NCI-H1092 treated with DMSO at 0.1 percent for 48 hours (cell line): ENCODE measurements at places on chromosomes 3 and 15.
A peak's percentile ranks its signal among the peaks of the same experiment; 100 is the strongest.

- DNase-seq, result no peak
These were observed 35.4 kb downstream of the RAB7A start for GRCh38 chr3:128761392-128761791.

GRCh38 chr3:34407281-34407680, 608.9 kb downstream of the PDCD6IP start:
- no peak for DNase-seq

GRCh38 chr15:76467136-76467535, 130.6 kb downstream of the ISL2 start:
- DNase-seq, result no peak

GRCh38 chr3:56764904-56765547, 36.7 kb downstream of the ARHGEF3 start:
- DNase-seq, result no peak

DNA sequence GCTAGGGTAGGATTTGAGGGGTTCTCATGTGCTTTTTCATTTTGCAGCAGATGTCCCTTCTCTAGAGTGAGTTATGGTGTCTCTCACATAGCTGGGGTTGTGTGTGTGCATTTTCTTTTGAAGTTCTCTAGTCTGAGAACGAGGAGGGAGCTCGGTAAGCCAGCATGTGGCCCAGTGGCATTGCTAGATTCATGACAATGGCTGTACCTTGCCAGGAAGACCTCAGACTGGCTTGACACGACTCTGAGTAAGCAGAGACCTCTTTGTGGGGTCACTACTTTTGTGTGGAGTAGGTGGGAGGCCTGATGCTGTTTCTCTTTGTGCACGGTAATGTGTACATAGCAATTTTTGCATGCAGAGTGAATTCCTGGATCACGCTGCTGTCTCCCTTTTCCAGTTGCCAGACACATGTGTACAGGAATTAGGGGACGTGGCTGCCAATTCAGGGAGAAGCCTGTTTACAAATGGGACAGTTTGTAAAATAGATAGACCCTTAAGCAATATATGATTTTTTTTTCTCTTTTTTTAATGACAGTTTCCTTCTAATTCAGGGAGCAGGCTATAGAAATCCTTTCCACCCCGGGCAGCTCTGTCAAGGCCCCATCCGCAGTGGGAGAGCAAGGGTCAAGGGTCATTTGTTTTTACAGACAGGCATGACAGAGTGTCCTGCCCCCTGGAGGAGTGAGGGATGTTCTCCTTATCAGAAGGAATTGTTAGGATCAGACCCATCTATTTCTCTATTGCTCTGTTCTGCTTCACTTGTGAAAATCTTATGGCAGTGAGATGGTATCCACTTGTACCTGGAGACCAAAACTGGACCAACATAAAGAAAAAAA, 4.6 kb downstream of the CACNA1D start:
- no peak for DNase-seq

DNA sequence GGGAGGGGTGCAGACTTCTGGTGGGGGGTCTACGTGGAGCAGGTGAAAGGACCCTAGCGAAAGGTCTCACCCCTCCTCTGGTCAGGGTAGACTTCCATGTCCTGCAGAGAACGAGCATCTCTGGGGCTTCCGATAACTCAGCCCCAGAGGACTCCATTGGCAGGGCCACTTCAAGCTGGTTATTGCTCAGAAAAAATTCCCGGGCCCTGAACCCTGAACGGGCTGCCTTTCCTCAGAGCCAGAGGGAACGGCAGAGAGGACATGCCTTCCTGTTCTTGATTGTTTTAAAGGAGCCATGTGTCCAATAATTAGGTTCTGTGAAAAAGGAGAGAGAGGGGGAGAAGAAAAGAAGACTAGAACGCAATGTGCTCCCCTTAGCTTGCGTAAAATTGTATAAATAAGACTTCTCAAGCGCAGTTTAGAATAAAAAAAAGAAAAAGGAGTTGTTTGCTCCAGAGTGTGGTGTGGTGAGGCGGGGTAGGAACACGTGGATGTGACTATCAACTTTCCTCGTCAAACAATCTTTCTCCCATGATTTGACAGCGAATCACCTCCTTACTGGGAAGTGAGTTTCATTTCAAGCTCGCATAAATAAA, 193.4 kb upstream of the UBE2E1 start:
- no peak for DNase-seq

GRCh38 chr3:126798521-126798920, 94.5 kb downstream of the CHCHD6 start:
- no peak for DNase-seq

GRCh38 chr3:74273091-74273490, 341.4 kb downstream of the CNTN3 start:
- no peak for DNase-seq

DNA sequence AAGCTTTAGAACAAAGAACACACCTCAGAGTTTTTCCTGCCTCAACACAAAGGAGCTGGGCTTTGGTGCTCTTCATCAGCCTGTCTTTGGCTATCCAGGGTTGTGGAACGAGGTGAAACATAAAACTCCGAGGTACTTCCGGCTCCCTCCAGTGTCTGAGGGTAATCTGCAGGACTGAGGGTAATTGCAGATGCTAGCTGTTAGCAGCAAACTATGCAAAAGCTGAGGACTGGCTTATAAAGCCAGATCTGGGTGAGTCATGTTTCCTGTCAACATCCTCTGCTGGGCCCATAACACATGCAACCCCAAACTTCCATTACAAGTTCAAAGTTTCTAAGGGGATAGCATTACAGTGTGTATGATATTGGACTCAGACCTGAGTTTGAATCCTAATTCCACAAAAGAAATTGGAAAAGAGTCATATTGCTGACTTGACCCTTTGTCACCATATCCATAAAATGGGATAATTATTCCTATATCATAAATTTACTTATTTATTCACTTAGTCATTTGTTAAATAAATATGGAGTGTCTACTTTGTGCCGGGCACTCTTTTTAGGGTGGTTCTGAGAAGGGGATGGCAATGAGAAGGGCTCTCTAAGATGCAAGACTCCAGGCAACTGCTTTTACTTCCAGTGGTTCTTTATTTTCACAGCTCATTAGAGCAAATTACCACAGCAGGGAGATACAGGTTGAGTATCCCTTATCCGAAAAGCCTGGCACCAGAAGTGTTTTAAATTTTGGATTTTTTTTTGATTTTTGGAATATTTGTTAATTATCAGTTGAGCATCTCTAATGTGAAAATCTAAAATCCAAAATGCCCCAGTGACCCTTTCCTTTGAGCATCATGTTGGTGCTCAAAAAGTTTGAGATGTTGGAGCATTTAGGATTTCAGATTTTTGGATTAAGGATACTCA, 9.5 kb upstream of the TRIM69 start:
- no peak for DNase-seq

GRCh38 chr3:129602309-129602708, 4.2 kb downstream of the PLXND1 start:
- DNase-seq, result no peak

- no peak for DNase-seq
These were observed 12.7 kb upstream of the CRABP1 start for GRCh38 chr15:78327466-78327865.

DNA sequence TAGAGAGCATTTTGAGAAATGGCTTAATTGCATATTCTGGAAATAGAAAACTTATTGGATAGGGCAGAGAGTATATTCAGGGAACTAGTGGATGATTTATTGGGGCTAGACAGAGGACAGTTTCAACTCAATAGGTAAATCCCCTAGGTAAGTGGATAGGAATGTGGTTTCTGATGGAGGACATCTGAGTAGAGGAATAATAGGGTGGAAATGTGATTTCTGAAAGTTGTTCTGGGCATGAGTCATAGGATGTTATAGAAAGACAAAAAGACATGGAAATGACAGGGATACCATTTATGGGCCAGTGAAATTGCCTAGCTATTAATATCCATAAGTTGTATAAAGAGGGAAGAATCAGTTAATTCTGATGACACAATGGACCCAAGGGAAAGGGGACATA, 563.3 kb upstream of the GOLIM4 start:
- DNase-seq, result no peak

DNA sequence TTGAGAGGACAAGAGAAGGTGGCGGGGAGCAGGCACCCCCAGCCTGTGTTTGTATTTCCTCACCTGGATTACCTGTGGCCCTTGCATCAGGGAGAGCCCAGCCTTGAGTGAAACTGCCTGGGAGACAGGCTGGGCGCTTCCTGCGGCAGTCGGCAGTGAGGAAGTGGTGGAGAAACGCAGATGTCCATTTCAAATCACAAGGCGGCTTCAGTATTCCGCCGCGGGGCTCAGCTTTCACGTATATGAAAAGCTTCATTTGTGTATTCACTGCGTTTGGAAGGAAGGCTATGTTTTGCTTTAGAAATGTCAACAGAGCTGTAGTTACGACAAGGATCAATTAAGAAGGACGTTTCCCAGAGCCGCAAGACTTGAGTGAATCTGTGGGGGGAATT, 167.4 kb upstream of the CTDSPL start:
- DNase-seq, result peak; percentile 6

DNA sequence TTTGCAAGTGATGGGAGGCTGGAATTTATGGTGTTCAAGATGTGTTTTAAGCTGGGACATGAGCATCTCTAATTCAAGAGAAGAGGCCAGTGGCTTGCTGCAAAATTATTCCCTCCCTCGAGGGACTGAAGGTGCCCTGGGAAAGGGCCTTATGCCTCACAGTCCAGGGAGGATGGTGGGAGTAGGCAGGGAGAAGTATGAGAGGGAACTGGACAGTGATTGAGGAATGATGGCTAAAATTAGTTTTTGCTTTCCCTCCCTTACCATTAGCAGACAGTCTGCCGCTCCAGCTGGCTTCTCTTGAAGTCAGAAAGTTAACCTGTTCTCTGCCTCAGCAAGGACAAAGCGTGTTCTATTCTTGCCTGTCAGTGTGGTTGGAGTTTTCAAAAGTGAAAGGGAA, 139.8 kb upstream of the SEMA6D start:
- no peak for DNase-seq

DNA sequence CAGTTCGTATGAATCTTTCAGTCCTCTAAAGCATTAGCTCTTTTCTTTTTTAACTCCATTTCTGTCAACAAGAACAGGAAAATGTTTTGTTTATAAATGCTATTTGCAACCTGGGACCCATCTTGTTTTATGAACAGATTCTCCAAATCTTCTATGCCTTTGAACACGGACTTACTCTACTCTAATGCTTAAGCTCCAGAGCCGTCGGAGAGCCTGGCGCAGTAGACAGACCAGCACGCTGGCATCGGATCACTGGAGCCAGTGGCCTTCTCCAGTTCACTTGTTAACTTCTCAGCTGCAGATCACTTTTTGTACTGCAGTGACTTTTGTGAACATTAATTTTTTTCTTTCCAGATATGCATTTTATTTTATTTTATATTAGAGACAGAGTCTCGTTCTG, 122.8 kb downstream of the GHSR start:
- DNase-seq, result no peak

DNA sequence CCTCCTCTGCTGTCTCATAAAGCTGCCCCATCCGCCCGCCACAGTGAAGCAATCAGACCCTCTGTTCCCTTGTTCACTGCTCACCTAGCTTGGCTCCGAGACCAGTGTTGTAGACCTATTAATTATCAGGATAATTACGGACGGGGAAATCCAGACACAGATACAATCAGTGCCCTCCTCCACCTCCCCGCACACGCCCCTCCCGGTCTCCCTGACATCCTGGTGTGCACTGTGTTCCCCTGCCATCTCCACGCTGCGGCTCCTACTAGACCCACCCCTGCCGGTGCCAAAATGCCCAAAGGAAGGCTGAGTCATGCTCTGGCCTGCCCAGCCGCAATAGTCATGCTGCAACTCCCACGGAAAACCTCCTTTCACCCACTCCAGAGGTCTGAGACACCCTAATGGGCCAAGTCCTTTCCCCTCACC, 277.3 kb upstream of the TLE3 start:
- DNase-seq, result no peak

GRCh38 chr3:131072845-131073244, 46.2 kb downstream of the NEK11 start:
- DNase-seq, result no peak

DNA sequence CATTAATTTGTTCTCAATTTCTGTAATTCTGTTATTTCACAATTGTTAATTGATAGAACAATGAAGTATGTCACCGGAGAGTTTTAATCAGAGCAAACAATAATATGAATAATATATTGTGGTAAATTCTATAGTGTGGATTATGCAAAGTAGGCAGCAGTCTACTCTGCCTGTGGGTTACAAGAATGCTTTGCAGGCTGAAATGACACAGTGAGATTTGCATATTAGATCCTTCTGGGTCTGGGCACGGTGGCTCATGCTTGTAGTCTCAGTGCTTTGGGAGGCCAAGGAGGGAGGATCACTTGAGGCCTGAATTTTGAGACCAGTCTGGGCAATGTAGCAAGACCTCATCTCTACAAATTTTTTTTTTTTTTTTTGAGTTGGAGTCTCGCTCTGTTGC, 12.5 kb downstream of the COPG1 start:
- DNase-seq, result no peak

DNA sequence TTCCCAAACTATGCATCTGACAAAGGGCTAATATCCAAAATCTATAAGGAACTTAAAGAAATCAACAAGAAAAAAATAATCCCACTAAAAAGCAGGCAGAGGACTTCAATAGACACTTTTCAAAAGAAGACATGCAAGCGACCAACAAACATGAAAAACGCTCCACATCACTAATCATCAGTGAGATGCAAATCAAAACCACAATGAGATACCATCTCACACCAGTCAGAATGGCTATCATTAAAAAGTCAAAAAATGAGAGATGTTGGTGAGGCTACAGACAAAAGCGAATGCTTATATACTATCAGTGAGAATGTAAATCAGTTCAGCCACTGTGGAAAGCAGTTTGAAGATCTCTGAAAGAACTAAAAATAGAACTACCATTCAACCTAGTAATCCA, 20.2 kb downstream of the CFAP44 start:
- no peak for DNase-seq

DNA sequence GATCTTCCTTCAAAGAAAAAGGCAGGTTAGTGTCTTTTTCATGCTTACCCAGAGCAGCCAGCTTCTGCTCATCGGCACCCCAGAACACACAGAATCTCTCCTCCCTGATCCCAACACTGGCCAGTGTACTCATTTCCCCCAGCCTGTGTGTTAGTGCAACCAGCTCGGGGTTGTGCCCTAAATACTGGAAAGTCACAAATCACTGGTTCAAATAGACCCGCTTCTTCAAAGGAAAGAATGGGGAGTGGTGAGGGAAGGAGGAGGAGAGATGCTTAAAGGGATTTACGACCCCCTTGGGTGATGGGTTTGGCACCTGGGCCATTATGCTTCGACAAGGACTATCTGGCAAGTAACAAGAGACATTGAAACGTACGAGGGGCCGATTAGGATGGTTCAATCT, 114.0 kb downstream of the FOXB1 start:
- no peak for DNase-seq

DNA sequence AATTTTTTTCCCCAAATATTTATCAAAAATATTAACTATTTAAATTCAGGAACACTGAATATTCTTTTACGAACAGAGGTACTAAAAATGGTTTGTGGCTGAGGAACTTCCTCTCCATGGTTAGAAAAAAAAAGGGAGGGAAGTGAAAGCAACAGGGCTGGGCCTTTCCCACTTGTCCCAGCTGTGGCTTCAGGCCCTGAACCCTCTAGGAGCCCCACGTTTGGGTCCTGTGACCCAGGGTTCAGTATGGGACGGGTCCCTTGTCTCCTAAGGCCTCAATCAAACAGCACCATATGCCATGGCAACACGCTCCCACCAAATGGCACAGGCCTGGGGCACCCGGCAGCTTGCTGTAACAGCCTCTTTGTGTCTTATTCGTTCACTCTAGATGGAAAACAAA, 32.4 kb downstream of the POC1A start:
- no peak for DNase-seq
